Neural crest cell (in vitro differentiated cells): ENCODE measurements at places on chromosomes 7 and 10. TPM values are rescaled to one million over a fixed set of nuclear protein-coding genes. Genes with fewer than 3 reads are reported as not detected.

TLX1 gene
- total RNA-seq, result 0.16 and 0.33 TPM in 2 replicates

DNA sequence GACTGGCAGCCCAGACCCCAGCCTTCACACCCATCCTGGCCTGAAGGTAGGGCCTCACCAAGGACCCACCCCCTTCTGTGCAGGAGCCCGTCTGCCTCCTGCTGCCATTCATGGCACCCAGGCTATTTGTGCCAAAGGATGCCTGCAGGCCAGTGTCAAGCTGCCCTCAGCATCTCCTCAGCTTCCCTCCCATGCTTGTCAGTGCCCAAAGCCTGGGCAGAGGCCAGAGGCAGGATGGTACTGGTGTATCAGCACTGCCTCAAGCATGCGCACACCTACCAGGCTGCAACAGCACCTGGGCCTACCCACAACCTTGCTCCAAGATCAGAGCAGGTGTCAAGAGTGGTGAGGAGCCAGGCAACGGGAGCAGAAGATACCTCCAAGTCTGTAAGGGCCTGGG, 27.6 kb downstream of the SFTPA1 start:
- DNase-seq, result no peak

DNA sequence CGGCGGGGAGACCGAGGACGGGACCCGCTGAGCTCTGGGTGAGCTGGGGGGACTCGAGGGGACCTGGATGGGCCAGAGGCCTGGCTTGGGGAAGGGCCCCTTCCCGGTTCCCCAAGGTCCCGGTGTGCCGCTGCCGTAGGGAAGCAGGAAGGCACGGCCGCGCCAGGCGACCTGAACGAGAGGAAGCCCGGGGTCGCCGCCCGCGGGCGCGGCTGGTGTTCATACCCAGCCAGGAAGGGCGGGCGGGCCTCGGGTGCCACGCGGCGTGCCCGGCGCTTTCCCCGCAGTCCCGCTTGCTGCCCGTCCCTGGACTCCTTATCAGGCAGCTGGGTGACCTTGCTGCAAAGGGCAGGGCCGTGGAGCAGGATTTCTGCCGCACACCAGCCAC, 38.0 kb downstream of the ZNF777 start:
- no peak for DNase-seq

CDK14 gene
- total RNA-seq, result 42.2 and 49.6 TPM in 2 replicates

- no peak for DNase-seq
These were observed 88.0 kb downstream of the MDFIC start for GRCh38 chr7:115009736-115010440.

DNA sequence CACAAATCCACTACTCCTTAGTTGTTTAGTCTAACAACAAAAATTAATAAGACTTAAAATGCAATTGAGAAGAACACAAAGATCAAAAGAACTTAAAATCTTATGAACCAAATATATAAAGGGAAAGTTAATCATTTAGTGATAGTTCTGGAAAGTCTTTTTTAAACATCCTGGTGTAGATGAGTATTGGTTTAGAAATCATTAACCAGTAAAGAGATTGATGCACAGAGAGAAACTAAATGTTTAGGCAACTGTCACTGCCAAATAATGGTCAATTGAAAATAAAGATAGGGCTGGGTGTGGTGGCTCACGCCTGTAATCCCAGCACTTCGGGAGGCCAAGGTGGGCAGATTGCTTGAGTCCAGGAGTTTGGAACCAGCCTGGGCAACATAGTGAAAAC, 44.9 kb downstream of the SP8 start:
- DNase-seq, result no peak

SH2D4B gene
- total RNA-seq, result 0.09 and 0.16 TPM in 2 replicates

- no peak for DNase-seq
These were observed 70.1 kb upstream of the EEPD1 start for GRCh38 chr7:36082910-36083309.

DNA sequence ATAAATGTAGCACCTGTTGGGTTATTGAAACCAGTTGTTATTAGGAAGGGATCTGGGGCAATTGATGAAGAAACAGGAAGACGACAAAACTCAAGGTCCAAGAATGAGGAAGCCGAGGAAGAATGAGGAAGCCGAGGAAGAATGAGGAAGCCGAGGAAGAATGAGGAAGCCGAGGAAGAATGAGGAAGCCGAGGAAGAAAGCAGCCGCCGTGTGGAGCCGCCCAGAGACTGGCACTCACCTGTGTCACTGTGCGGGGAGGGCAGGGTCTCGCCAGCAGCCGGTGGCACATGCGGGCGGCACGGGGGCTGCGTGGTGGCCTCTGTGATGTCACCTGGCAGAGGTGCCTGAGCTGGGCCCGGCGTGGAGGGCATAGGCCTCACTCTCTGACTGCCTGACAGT, 71.1 kb upstream of the CFAP46 start:
- no peak for DNase-seq

AKR1B15 gene
- not detected in 2 replicates for total RNA-seq

PHYHIPL gene
- total RNA-seq, result 17.1 and 17.5 TPM in 2 replicates

MYPN gene
- not detected in 2 replicates for total RNA-seq

HOXA3 gene
- total RNA-seq, result 10.6 and 11.3 TPM in 2 replicates

C1QL3 gene
- total RNA-seq, result not detected in 2 replicates

NEBL gene
- total RNA-seq, result 8.4 TPM in 2 replicates

DNA sequence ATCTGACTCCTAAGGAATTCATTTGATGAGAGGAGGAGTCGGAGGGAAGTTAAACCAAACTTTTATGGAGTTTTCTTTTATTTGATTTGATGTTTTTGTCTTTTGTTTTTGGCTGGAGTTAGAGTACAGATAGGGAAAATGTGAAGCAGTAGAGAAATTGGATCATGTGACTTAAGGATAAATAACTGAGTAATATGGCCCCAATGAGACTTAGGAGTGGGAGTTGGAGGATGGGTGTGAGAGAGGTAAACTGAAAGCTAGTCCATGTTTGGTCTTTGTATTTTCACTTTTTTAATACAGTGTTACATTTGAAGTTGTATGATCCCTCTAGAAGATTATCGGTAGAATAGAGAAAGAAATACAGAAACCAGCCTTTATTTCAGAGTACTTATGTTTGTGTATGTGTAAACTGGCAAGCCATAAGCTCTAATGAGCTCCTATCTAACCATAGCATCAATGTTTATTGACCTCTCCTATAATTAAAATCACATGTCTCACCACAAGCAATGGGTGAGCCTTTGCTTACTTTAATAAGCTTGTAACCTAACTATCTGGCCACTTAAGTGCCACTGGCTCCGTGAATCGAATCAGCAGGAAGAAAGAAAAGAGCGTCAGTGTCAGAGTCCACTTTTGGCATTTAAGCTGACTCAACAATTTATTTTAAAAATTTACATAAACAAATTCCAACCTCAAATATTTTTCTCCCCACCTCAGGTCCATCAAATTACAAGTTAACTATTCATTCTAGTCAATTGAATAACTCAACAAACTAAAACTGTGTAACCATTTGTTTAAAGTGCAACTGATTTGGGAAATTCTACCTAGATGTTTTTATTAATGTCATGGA, 113.8 kb downstream of the EPDR1 start:
- DNase-seq, result no peak

DNAH11 gene
- total RNA-seq, result 0.63 and 0.84 TPM in 2 replicates

NPFFR1 gene
- not detected in 2 replicates for total RNA-seq

DNA sequence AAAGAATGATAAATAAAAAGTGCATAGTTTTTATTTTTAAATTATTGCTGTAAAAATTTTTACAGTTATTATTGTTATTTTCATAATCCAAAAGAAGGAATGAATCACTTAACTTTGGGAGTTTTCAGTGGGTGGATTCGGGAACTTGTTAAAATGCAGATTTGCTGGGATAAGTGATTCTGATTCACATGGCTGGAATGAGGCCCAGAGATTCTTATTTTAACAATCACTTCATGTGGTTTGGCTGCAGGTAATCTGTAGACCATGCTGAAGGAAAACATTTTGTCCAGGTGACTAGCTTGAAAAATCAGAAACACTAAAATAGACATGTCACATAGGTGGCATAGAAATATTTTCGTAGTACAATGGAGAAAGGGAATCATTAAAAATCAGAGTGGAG, 13.9 kb downstream of the CROT start:
- no peak for DNase-seq

- DNase-seq, result no peak
These were observed 30.5 kb downstream of the GNA12 start for GRCh38 chr7:2813350-2814185.

NACAD gene
- total RNA-seq, result 7.2 and 9.7 TPM in 2 replicates

GRCh38 chr7:192701-193480, 520 bp downstream of the FAM20C start:
- no peak for DNase-seq

DNA sequence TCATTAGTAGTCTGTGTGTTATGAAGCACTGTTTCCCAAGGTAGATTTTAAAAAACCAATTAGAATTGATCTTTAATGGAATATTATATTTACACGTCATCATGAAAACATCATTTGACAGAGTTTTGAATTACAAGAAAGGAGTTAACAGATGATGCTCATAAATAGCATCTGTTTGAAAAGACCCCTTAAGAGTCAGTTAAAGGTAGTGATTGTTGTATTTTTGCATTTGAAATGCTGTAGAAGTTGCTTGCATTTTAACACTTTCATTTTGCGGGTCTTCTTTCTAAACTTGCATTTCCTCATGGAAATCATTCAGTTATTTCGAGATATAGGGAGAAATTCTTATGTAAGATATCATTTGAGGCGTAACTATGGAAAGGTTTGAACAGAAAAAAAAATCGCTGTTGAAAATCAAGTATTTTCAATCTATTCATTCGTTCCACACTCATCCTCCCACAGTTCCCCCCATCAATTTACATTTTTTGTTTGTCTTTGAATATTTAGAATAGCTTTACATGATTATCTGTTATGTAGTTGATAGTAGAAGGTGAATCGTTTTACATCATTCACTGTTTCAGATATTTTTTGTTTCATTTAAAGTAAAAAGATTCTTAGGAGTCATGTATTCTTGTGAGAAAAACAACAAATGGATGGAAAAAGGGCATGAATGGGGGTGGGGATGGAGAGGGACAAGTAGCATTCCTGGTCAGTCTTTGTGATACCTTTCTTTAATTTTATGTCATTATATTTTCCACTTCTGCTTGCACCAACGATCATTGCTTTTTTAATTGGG, 3.0 kb upstream of the SKIDA1 start:
- no peak for DNase-seq

GRCh38 chr7:128740996-128741395, 1.8 kb downstream of the CALU start:
- no peak for DNase-seq

DNA sequence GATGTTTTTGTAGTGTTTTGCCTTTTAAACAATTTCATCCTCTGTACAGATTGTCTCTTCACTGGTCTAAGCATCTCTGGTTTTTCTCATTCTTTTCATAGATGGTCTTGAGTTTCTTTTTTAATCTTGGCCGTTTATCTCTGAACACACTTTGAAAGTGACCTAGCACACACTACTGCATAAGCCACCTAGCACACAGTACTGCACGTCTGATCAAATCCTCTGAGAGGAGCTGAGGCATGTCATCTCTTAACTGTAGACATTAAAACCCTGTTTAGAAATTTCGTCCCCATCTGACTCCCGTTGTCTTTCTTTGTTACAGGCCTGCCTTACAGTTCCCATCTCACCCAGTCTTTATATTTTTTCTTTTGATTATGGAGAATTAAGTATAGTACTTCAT, 100.2 kb downstream of the MAPK8 start:
- DNase-seq, result no peak

SYT15B gene
- total RNA-seq, result 0.12 and 0.16 TPM in 2 replicates

DNA sequence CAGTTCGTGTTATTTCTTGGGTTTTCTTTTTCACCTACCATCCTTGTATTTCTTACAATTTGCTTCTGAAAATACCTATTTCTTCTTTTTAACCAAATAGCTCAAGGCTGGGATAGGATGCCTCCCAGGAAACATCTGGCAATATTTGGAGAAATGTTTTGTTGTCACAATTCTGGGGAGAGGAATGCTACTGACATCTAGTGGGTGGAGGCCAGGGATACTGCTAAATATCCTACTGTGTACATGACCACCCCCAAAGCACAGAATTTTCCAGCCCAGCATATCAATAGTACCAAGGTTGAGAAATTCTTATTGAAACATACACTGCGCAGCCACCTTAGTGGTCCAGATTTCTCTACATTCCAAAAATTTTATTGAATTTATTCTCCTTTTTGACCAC, 55.5 kb downstream of the CNTNAP2 start:
- DNase-seq, result no peak

ZNF398 gene
- total RNA-seq, result 19.6 and 20.2 TPM in 2 replicates

GRCh38 chr10:32979041-32979440, 21.0 kb upstream of the ITGB1 start:
- DNase-seq, result no peak

DNA sequence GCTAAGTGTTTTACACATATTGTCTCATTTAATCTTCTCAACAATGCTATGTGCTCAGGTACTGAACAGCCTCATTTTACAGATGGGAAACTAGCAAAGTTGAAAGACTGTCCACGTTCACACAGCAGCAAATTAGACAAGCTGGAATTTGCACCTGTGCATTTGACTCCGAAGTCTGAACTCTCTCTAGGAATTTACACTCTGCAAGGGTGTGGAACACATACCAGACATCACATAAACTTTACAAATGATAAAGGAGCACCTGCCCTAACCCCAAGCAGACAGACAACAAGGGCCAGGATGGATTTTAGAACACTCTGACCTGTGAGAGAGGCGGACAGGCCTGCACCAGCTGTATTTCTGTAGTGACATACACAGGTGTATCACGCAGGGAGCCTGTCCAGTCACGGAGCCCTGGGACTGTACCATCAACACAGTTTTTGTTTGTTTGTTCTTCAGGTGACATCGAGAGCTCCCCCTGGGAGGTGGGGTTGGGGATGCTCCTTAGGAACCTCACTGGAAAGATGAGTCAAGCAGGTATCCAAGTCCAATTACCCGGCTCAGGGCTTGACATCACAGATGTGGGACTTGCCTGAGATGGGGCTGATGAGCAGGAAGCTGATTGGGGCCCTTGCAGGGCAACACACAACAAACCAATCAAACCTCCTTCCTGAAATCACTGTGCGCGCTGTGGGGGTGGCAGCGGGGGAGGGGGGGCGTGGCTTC, 31.0 kb downstream of the MKI67 start:
- DNase-seq, result no peak

DNA sequence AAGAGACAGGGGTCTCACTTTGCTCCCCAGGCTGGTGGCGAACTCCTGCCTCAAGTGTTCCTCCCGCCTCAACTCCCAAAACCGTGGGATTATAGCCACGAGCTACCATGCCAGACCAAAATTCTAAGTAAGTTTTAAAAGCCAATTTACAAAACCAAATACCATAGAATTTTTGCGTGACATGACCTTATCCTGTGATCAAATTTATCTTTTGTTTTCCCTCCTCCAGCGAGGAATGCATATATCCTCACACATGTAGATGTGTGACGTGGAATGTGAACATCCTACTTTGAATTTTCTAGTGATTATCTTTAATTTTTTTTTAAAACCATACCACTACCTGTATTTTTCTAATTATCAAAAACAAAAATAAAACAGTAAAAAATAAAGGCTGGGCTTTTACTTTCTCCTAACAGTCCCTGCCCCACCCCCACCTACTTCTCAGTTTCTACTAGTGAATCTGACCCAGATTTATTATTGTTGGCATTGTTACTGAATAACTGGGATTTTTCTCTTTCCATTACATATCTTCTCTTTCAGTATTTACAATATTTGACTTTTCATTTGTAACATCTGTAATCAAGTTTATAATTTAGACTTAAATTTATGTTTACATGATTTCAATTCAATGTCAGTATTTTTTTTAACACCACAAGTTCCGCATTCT, 26.0 kb downstream of the CYTH3 start:
- no peak for DNase-seq

GRCh38 chr10:95389176-95389575, 98.4 kb upstream of the PDLIM1 start:
- no peak for DNase-seq

FBXO24 gene
- 0.50 and 0.61 TPM in 2 replicates for total RNA-seq
